ENCODE measurements at places on chromosomes 16 and 17.
A peak's percentile ranks its signal among the peaks of the same experiment; 100 is the strongest.

DNA sequence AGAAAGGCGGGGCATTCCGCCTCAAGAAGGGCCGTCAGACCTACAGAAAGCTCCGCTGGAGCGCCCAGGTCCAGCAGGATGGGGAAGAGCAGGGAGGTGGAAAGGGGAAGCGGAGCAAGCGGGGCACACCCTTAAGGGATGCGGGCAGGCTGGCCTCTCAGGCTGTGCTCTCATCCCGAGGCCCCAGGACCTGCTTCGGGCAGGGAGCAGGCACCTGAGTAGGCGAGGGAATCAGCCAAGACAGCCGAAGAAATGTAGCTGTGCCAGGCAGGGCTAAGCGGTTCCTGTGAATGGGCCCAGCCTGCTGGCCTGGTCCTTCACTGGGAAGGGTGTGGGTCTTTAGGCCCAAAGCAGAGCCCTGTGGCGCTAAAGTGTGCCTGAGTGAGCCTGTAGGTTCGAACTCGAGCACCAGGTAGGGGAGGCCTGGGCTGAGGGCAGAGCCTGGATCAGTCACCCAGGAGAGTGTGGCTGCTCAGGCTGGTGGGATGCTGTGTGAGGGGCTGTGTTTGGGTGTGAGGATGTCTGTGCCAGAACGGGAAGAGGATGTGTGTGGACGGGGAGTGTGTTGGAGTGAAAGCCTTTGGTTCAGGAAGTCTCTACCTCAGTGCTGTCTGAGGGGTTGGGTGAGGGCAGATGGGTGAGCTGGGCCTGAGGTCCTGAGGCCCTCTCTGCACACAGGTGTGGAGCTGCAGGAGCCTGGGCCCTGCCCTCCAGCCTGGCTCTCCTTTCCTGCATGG, 3.3 kb downstream of the TBX4 start:
- no peak for DNase-seq

DNA sequence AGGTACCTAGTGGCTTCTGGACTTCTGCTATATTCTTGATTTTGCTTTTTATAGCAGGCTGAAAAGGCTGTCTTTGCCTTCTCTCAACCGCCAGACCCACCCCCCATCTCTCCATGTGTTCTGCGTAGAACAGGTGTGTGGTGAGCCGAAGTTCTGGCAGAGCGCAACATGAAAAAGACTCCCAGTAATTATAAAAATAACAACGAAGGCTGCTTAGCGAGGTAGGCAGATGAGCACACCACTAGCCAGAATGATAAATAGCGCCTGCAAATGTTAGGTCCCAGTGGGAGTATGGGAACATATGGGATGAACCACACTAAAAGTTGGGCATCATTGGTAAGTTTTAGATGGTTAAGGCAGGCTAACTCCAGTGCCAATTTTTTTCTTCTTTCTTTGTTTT, 14.0 kb upstream of the RBFOX1 start:
- no peak for DNase-seq

DNA sequence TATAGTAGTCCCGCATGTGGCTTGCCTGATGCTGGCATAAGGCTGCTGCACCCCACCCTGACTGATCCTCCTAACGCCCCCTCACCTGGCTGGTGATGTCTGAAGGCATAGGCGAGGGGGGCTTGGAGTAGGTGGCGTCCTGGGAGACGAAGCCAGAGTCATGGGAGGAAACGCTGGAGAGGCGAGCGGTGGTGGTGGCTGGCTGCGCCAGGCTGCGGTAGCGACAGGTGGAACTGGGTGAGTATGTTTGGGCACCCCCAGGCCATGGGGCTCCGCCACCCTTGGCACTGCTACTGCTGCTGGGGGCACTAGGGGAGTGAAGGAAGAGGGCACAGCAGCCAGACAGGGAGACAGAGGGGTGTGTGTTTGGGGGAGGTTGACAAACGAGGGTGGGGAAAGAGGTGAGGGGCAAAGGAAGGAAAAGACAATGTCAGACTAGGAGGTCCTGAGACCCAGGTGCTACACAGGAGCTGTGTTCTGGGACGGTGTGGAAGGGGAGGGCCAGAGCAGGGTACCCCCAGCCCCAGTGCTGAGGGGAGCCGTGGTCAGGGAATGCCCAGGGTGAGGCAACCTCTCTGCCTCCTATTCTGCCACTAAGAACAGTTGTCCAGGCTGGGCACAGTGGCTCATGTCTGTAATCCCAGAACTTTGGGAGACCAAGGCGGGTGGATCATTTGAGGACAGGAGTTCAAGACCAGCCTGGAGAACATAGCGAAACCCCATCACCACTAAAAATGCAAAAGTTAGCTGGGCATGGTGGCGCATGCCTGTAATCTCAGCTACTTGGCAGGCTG, 11.4 kb downstream of the MTSS2 start:
- no peak for DNase-seq

GRCh38 chr17:4944163-4944553, 4.1 kb downstream of the RNF167 start:
- peak; percentile 73 for DNase-seq

DNA sequence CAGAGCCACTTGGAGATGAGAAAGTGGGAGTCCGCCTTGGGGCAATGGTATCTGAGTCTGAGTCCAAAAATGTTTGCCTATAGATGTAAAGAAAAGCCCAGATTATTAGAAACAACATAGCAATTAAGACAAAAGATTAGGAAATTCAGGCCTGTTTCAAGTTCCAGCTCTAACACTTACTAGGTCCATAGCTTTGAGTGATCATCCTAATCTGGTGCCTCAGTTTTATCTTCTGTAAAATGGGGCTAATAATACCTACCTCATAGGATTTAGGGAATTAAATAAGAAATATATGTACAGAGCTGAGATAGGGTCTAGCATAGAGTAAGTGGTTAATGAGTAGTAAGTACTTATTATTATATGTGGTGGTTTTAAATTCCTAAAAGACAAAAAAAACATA, 58.6 kb upstream of the NLK start:
- DNase-seq = no peak

- DNase-seq = no peak
These were observed 14.0 kb downstream of the ANKRD11 start for GRCh38 chr16:89476379-89476778.

GRCh38 chr16:874366-875181, 74.0 kb upstream of the GNG13 start:
- no peak for DNase-seq

GRCh38 chr16:84789431-84789830, 30.4 kb upstream of the CRISPLD2 start:
- no peak for DNase-seq

GRCh38 chr17:21540502-21540901, 151.8 kb upstream of the KCNJ18 start:
- DNase-seq = no peak

- DNase-seq = no peak
These were observed 15.4 kb downstream of the FBXO31 start for GRCh38 chr16:87368029-87368770.
